Dorsolateral prefrontal cortex (tissue), 122 donors: ENCODE measurements at places on chromosomes 5 and 9.

DNA sequence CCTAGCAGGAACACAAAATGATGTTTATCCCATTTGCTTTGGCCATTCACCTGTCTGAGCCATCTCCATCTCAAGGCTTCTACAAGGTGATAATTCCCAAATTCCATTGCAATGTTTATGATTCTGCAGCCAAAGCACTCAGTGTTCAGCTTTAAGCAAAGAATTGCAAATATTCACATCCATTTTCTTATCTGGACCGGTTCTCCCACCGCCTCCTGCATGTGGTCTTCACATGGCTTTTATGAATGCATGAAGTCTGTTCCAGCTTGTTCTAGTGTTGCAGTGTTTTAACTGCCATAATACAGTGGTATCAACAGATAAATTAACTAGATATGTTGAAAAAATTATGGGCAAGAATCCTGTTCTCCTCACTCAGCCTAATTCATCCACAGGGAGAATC, 443.0 kb upstream of the KLF4 start:
- DNase-seq: no peak

DNA sequence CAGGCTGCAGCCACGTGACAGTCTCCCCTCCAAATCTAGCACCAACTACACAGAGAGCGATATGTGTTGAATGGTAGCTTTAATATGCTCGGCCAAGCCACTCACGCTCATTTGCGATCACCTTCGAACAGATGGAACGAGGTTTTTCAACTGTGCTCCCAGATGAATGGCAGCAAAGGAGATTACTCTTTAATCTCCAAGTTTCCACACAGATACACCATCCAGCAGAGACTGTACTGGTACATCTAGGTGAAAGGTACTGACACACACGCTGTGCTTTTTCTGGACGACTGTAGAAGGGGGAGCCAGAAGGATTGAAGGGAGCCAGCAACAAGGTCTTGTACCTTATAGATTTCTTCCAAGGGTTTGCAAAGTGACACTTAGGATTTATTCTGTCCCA, 263.9 kb downstream of the NR3C1 start:
- no peak for DNase-seq

GRCh38 chr9:131630205-131630831, 85.0 kb downstream of the PRRT1B start:
- DNase-seq: no peak

DNA sequence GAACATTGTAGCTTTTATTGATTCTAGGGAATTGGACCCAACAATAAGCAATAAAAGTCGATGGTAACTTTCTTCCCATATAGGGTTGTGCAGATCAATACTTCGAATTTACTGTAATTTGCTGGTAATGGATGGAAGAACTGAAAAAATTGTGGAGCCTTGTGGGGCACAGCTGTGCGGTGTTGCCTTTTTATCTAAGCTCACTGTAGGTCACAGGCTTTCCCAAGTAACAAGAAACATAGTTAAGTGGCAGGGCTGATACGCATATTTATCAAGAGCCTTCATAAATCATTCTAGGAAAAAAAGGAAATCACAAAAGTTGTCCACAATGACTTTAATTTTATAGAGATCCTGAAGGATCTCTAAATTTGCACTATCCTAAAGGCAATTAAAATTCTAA, 292.9 kb downstream of the MAST4 start:
- no peak for DNase-seq

DNA sequence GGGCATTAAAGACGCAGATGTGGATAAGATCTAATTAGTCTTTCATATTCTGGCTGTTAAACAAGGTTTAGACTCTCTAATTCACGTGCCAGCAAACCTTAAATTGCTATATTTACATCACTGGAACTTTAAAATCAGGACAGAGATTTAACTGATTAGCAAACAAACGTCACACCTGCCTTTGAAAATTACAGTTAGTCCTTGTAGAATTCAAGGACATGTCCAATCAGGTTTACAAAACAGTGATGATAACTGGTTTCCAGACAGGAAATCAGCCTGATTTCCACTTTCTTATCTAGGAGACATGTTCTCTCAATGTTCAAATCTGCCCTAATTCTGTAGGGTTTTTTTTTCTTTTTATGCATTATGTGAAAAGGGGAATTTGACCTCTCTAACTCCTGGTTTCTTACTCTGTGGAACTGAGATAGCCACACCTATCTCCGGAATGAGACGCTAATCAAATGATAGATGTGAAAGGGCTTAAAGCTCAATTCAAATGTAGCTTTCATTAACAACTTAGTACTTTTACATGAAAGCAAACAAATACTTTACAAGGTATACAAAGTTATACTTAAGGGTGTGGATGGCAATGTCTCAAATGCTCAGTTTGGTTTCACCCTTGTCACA, 26.5 kb downstream of the SPINK5 start:
- no peak for DNase-seq

- no peak for DNase-seq
These were observed 98.7 kb upstream of the PDE4D start for GRCh38 chr5:59992206-59992605.

DNA sequence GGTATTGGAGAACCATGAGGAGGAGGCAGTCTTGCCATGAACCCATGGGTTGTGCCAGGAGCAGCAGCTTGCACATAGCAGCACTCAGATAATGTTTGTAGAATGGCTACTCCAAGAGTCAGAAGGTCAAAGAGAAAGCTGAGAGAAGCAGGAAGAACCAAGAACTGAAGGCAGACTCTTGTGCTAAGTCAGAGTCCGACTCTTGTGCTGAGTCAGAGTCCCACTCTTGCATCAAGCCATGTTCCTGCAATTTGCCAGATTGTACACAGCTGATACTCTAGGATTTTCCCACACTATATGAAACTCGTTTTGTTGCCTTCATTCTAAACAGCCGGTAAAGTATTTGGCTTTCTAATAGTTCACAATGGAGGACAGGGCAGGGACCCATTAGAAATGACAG, 26.2 kb upstream of the HSPA9 start:
- DNase-seq: no peak

- no peak for DNase-seq
These were observed 110.5 kb downstream of the MEGF10 start for GRCh38 chr5:127400946-127401670.

- DNase-seq: no peak
These were observed 382.9 kb downstream of the TMEM161B start for GRCh38 chr5:87885758-87886157.

DNA sequence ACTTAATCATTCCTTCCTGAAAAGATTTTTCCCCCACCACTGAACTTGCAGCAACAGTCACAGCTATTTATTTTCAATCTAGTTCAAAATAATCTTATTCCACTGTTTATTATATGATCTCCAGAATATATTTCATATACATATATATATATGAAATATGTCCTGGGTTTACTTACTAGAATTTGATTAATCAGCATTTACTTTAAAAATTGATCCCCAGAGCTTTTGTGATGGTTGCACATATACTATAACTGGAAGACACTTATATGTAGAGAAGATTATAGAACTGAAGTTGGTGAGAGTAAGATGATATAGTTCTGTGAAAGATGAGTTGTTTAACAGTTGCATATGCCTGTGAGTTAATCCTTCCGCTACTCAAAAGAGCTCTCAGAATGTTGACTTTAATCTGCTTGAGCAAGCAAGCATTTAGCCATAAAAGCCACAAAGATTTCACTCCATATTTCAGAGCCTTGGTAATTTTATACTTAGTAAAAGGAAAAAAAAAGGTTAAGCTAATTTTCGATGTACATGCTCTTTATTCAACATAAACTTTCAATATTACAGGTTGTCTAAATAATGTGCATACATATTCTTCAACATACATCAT, 399.3 kb upstream of the CDH9 start:
- DNase-seq: no peak

DNA sequence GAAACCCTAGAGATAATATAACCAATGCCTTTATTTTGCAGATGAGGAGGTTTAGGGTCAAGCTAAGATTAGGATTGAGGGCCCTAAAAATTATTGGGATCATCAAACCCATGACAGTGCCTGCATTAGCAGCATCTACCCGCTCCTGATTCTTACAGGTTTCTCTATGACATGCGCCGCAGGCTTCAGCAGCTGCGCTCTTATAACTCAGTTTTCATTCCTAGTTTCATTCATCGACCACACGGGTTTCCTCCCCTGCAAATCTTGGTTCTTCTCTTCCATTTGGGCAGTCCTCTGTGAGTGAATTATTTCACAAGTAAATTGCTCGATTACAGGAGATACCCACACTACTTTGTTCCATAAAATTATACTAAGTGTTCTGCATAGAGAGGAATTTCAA, 137.2 kb downstream of the SLC24A2 start:
- DNase-seq: no peak
